Activated CD4-positive, alpha-beta memory T cell treated with anti-CD3 and anti-CD28 coated beads, Interleukin-2, amount 10 ng/mL, durations not matched to agents 7 days and 5 days (primary cell): ENCODE measurements at places on chromosomes 6 and 20. TPM values are rescaled to one million over a fixed set of nuclear protein-coding genes. Genes with fewer than 3 reads are reported as not detected.
A peak's percentile ranks its signal among the peaks of the same experiment; 100 is the strongest.

DNA sequence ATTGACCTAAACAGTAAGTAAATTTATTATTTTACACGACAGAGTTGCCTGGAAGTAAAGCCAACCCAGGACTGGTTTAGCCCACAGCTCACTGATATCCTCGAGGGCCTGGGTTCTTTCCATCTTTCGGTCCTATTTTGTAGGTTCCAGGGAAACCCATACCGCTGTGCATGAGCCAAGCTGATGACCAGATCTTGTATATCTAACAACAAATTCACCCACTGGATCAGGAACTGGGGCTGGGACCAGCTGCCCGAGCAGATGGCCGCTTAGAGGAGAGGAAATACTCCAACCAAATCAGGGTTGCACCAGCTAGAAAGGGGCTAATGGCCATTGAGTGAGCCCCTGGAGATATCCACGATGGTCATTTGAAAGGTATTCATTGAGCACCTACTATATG, 139.2 kb downstream of the BACH2 start:
- no peaks in the 10 kb centered on the region for H3K27me3 ChIP-seq
- H3K27ac ChIP-seq = no peak overlapping the region
- H3K4me1 ChIP-seq = peaks cover 16% of the 10 kb centered on the region
- DNase-seq = no peak
- peaks cover 4% of the 10 kb centered on the region for H3K36me3 ChIP-seq

The BACH2 gene
- 31.1 TPM for total RNA-seq

DNA sequence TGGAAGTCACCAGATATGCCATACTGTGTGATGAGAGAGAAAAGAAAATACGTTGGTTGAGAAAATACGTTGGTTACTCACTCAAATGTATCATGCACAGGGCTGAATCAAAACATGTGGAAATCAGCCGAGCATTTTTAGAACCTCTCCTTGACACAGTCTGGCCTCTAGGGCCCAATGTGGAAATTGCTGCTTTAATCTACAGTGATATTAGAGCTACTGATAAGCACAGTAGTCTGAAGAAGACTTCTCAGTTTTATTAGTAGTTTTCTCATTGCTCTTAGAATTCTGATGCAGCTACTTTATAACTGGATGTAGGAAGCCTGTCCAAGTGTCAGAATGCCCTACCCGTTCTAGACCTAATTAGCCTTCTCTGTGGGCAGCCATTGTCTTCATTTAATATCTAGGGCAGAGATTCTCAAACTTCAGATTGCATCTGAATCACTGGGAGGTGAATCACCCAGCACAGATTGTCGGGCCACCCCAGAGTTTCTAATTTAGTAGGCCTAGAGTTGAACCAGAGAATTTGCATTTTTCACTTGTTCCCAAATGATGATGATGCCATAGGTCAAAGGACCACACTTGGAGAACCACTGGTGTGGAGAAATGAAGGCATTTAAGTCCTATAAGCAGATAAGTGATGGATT, 229.1 kb downstream of the PLCB1 start:
- no peaks in the 10 kb centered on the region for H3K27me3 ChIP-seq
- no peak overlapping the region for H3K4me3 ChIP-seq
- H3K4me1 ChIP-seq = no peaks in the 10 kb centered on the region
- H3K36me3 ChIP-seq = no peaks in the 10 kb centered on the region

The ZSCAN16 gene
- 5.3 TPM for total RNA-seq

DNA sequence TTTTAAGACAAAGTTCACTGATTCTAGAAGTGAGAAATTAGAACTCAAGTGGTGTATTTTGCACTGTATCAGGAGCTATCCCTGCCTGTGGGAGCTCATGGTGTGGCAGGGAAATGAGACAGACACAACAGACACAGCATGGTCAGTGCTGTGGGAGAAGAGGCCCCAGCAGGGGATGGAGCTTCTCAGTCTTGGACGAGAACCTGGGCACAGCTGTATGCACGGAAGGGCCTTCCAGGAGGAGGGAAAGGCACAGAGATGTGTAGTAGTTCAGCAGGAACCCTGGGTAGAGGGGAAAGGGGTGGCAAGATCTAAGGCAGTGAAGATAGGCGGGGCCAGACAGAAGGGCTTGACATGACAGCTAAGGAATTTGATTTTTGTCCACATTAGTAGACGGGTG, 48.8 kb upstream of the KIF25 start:
- H3K4me1 ChIP-seq = no peaks in the 10 kb centered on the region
- H3K36me3 ChIP-seq = peaks cover 23% of the 10 kb centered on the region
- H3K27ac ChIP-seq = no peak overlapping the region
- no peak for DNase-seq
- no peaks in the 10 kb centered on the region for H3K27me3 ChIP-seq

The NAPB gene
- total RNA-seq = 16.0 TPM

GRCh38 chr6:71287038-71287437, 1.6 kb upstream of the OGFRL1 start:
- H3K4me3 ChIP-seq = no peak overlapping the region
- peaks cover 5% of the 10 kb centered on the region for H3K27me3 ChIP-seq
- H3K27ac ChIP-seq = no peak overlapping the region

The SIRPD gene
- not detected for total RNA-seq

DNA sequence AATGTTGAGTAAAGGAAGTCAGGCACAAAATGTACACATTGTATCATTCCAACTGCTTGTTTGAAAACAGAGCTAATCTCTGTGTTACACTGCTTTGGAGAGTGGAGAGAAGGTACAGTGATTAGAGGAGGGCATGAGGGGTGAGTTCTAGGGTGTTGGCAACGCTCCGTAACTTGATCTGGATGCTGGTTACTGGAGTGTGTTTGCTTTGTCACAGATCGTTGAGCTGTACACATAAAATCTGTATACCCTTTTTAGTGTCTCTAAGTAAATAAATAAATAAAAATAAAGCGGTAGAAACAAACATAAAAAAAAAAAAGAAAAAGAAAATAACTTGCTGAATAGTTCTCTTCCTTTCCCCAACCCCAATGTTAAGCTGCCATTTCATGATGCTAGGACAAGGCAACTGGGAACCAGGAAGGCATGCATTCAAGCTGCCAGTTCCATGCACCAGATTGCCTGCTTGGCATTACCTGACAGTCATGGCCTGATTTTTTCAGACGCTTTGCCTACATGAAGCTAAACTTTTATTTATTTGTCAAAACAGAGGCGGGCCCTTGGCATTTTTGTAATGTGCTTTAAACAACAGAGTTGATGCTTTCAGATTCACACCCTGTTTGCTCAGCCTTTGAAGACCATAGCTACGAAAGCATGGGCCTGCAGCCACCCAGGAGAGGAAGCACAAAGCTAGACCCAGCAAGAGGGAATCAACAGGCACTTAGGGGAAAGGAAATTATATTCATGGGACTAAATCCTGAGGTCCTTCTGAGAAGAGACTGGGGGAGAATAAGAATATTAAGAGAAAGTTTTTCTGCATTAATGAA, 21.2 kb downstream of the TNFRSF21 start:
- no peaks in the 10 kb centered on the region for H3K36me3 ChIP-seq
- no peak for DNase-seq
- H3K4me3 ChIP-seq = no peak overlapping the region
- no peaks in the 10 kb centered on the region for H3K27me3 ChIP-seq
- H3K4me1 ChIP-seq = no peaks in the 10 kb centered on the region

GRCh38 chr6:40805336-40805735, 218.2 kb upstream of the LRFN2 start:
- no peak overlapping the region for H3K27ac ChIP-seq
- H3K36me3 ChIP-seq = no peaks in the 10 kb centered on the region
- no peaks in the 10 kb centered on the region for H3K27me3 ChIP-seq
- H3K4me1 ChIP-seq = no peaks in the 10 kb centered on the region
- DNase-seq = no peak

DNA sequence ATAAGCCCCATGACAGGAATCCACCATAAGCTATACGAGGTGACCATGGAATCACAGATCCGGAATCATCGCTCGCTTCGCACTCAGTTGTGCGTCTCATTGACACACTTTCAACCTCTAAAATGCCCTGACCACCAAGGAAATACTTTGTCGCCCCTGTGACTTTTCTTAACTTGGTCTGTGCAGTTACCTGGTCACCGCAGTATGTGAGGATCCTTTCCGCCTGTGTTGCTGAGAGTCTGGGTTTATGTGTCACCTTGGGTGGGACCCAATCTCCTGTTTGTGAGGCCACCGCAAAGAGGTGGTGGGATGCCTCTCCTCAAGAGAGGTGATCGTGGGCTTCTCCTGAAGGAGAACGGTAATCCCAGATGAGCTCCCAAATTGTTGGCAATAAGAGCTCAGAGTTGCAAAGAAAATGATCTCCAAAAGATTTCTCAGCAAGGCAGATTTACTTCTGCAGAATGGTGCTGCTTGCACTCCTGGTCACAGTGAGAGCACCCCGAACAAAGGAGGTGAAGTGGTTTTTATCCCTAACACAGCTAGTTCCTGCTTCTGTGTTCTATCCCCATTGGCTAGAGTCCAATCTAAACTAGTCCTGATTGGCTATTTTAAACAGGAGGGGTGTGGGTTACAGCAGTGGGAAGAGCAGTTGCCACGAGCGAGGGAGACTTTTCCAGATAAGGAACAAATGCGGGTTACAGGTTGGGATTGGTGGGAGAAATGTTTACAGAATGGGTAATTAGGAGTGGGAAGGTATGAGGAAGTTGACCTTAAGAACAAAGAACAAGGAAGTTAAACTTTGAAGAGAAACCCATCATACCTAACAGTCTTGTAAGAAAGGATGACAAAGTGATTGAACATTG, 9.1 kb upstream of the ZNFX1 start:
- peak overlapping the region; percentile 34 for H3K27ac ChIP-seq
- no peak for DNase-seq
- H3K4me1 ChIP-seq = peaks cover 77% of the 10 kb centered on the region
- H3K4me3 ChIP-seq = no peak overlapping the region
- peaks cover 98% of the 10 kb centered on the region for H3K36me3 ChIP-seq

DNA sequence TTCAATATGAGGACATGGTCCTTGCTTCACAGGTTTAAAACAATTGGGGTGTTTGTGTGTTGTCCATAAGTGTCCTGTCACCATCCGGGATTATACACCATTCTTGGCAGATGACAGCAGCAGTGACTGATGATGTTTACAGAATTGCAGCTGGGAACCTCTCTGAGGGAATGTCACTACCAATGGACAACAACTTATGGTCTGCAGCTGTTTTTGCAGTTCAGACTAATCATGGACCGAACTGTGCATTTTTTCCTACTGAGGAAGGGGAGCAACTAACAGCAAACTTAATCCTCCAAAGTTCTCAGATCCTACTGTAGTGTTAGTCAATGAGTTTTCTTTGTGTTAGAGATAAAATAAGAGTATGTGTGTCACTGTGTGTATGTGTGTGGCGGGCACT, 26.0 kb downstream of the FAM229B start:
- H3K4me3 ChIP-seq = no peak overlapping the region
- DNase-seq = no peak
- peaks cover 25% of the 10 kb centered on the region for H3K27me3 ChIP-seq
- peaks cover 22% of the 10 kb centered on the region for H3K4me1 ChIP-seq

DNA sequence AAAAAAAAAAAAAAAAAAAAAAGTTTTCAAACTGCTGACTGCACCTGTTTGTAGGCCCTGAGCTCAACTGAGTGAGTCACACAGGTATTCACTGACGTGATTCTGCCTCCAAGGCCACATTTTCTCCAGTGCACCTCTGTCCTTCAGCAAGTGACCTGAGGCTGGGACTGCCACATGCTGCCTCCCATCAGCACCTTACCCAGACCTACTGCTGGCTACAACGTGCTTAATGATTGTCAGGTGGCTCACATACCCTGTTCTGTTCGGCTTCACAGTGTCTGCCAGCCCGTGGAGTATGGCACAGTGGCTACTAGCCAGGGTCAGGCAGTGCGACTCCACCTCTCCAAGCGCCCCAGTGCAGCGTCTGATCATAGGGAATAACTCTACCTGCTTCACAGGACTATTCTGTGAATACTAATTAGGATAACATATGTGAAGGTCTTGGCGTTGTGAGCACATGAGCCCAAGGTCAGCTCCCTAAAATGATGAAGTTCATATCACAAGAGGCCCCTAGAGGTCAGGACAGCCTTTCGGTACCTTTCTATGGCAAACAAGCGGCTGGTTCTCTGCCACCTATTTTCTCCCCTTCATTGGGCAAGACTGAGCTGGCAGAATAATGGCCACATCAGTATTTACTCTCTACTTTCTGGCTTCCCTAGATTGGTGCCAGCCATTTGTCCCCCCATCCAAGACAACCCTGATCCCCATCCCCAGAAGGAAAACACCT, 28.1 kb downstream of the RIPOR3 start:
- no peak overlapping the region for H3K27ac ChIP-seq
- H3K27me3 ChIP-seq = peaks cover 9% of the 10 kb centered on the region
- DNase-seq = no peak
- no peaks in the 10 kb centered on the region for H3K4me1 ChIP-seq

DNA sequence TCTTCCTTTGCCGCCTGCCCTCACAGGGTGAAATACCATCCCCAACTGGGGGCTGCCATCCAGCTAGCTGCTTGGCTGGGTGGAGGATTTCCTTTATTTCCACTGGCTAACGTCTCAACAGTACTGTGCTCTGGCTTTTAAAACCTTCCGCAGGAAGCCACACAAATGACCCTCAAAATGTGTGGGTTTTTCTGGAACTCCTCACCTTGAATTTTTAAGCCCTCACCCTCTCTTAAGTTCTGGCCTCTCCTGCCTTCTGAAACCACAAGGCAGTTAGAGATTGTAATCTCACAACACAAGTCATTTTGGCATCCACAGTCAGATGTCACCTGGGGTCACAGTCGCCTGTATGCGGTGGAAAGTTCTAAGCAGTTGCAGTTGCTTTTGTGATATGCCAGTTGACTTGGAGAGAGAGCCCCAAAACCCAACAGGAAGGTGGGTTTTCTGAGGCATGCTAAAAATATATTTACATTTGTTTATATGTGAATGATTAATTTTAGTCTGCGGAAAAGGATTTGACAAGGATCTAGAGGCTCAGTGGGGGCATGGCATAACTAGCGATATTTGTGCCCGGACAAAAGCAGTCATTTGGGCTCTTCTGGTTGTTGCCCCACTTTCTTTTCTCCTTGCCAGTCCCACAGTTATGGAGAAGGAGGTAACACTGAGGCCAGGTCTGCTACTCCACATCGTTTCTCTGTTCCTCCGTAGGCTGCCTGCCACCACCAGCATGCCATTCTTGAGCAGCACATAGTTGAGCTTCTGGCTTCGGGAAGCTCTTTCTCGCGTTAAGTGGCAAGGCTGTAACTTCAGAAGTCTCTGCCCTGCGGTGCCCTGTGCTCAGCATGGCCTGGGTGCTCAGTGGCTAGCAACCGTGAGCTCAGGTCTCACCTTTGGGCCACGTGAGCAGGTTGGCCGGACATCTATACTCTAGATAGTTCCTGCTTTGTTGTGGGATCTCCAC, 335.3 kb downstream of the CD83 start:
- peak overlapping the region; percentile 74 for H3K27ac ChIP-seq
- H3K4me1 ChIP-seq = peaks cover 76% of the 10 kb centered on the region
- peaks cover 7% of the 10 kb centered on the region for H3K36me3 ChIP-seq

DNA sequence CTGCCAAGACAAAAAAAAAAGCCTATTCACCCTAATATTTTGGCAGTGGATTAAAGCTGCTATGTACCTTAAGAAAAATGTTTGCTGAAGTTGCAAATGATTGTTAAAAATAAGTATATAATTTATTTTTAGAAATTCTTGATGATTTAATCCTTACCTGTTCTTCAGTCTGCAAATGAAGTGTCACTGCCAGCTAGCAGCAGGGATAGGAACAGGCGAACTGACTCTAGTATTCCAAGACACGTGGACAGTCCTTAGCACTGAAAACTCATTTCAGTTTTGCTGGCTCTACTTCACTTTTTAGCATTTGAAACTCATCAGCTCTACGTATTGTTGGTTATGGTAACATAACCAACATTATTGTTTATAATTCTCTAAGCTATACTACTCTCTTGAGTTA, 204.4 kb upstream of the ID4 start:
- no peak overlapping the region for H3K4me3 ChIP-seq
- no peaks in the 10 kb centered on the region for H3K27me3 ChIP-seq
- H3K4me1 ChIP-seq = no peaks in the 10 kb centered on the region
- H3K36me3 ChIP-seq = no peaks in the 10 kb centered on the region

The IER3 gene
- total RNA-seq = 11.2 TPM

The FKBP1A gene
- 207 TPM for total RNA-seq

The MEP1A gene
- total RNA-seq = not detected
